ENCODE measurements at places on chromosomes 12 and 14.

- no peak for DNase-seq
Observed at GRCh38 chr12:6618483-6619225, 11.5 kb upstream of the CHD4 start.

- no peak for DNase-seq
Observed at GRCh38 chr14:70595443-70596185, 4.8 kb downstream of the MED6 start.

- DNase-seq = no peak
Observed at GRCh38 chr14:104903990-104904389, 20.7 kb upstream of the PLD4 start.

- DNase-seq = peak; percentile 38
Observed at GRCh38 chr12:32419520-32419960, 20.2 kb downstream of the FGD4 start.

- no peak for DNase-seq
Observed at GRCh38 chr14:100132903-100133510, 26.4 kb downstream of the DEGS2 start.

DNA sequence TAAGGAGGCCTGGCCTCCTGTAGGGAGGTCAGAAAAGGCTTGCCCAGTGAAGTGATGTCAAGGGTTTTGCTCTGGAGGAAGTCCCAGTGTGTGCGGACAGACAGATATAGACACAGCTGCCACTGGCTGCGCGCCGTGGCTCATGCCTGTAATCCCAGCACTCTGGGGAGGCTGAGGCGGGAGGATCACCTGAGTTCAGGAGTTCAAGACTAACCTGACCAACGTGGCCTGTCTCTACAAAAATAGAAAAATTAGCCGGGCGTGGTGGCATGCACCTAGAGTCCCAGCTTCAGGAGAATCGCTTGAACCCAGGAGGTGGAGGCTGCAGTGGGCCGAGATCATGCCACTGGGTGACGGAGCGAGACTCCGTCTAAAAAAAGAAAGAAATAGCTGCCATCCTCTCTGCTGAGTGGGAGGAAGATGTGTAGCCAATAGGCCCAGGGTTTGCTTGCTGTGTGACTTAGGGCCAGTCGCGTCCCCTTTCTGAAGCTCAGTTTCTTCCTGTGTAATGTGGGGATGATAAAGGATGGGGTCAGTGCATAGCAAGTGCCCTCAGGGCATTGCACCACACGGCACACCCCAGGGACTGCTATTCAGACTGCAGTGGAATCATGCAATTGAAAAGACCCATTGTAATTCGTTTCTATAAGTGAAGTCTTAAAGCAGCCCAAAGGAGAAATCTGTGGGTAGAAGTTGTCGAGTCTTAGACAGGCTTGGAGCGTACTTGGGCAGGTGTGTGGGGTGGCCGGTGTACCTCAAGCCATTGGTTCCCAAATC lies 18.7 kb upstream of the MLEC start:
- no peak for DNase-seq

- no peak for DNase-seq
Observed at GRCh38 chr14:42860371-42860770, 1253.7 kb downstream of the LRFN5 start.

- DNase-seq = peak; percentile 38
Observed at GRCh38 chr12:95859344-95859816, 628 bp downstream of the SNRPF start.

DNA sequence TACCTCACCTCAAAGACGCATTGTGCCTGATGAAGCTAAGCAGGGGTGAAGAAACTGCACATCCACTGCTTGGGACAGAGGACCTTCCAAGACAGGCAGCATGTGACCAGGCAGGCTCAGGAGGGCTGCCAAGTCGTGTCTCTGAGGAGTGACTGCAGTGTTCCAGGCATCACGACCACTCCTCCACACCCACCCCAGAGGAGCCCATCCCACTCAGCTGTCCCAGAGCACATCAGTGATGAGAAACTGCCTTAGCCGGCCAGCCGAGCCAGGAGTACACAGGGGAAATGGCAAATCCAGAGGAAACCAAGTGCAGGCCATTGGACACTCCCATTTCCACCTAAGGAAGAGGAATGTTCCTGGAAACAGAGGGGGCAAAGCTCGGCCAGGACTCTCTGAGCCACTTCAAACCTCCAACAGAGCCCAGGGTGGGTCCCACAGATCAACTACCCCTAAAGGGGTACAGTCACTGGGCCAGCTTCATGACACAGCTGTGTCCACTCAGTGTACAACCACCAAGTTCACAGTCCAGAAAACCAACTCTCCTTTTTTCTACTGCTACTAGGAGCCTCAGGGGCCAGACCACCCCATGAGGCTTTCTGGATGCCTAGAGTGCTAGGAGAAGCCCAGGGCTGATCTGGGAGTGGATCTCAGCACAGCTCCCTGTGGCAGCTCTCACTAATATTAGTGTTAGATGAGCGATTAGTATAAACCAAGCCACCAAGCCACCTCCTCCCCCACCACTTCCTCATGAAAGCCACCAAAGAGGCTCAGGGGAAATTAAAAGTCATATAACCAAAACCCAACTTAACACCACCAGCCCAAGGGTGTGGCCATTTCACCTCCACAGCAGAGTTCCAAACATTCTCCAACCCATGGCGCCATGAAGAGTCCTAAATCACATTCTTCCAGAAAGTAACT lies 15.4 kb downstream of the PXN start:
- no peak for DNase-seq

- peak; percentile 44 for DNase-seq
Observed at GRCh38 chr14:68364792-68365192, 428.1 kb downstream of the ZFP36L1 start.

DNA sequence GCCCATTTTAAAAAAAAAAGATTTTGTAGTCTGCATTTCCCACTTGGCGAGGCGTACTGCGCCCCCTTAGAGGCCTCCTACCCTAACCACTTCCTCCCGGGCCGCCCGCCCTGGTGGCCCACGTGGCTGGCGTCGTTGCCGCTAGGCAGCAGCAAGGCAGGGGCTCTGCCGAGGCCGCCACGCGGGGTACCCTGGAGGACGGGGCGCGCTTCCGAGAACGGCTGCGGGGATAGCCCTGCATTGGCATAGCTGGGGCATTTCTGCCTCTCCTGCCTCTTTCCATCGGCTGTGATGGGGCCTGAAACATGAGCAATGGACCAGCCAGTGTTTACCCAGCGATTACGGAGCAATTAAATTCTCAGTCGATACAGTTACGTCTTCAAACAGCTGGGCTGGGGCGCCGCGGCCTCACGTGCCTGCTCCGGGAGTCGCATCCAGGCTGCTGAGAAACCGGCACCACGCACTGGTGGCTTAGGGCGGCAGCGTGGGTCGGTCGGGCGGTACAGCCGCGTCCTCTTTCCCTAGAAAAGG lies 38.0 kb downstream of the IQSEC3 start:
- no peak for DNase-seq

- no peak for DNase-seq
Observed at GRCh38 chr14:102503641-102504327, 5.8 kb downstream of the ANKRD9 start.

DNA sequence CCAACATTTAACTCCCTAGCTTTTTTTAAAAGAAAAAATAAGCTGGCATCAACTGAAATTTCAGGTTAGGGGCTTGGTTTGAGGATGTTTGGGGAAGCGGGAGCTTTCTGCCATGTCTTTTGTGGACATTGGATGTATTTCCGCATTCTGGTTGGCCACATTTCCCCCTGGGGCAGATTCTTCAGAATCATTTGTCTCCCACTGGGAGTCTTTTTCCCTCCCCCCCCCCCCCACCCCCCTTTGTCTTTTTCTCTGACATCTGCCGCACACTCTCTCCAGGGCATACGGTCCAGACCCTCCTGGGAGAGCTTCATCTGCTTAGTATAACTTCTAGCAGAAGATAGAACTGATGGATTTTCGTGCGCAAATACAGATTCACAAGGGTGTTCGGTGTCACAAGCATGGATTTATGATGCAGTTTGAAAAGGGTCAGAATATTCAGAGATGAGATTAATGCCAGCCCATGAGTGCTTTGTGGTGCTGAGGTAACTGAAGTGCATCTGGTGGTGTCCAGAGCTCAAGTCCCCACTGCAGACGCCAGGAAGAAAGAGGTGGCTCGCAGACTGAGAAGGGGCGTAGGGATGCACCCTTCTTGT lies 40.2 kb downstream of the ETV6 start:
- no peak for DNase-seq

GRCh38 chr12:1926251-1926657 lies 7.8 kb upstream of the CACNA2D4 start:
- DNase-seq = no peak

- DNase-seq = no peak
Observed at GRCh38 chr14:86654558-86655184, 1124.7 kb downstream of the FLRT2 start.

GRCh38 chr12:48198672-48198971 lies 4.5 kb downstream of the OR10AD1 start:
- no peak for DNase-seq

DNA sequence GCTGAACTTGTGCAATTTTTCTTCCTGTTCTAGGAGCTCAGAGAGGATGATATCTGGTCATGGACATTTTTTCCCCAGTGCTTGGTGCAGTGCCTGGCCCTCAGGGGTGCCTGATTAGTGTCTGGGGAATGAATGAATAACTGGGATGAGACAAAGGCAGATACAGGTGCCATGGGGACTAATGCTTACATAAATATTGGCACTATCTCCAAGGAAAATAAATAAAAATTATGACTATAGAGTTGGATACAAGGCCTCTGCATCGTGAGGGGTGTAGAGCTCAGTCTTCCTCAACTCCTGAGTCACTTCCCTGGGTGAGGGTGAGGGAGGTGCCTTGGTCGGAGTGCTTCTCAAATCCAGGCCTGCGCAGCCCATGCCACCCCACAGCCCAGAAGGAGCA lies 188.6 kb downstream of the KCNA5 start:
- DNase-seq = no peak

GRCh38 chr14:63296060-63296563 lies 22.6 kb downstream of the GPHB5 start:
- DNase-seq = no peak

- peak; percentile 26 for DNase-seq
Observed at GRCh38 chr12:107379852-107380567, 286.7 kb upstream of the CRY1 start.

DNA sequence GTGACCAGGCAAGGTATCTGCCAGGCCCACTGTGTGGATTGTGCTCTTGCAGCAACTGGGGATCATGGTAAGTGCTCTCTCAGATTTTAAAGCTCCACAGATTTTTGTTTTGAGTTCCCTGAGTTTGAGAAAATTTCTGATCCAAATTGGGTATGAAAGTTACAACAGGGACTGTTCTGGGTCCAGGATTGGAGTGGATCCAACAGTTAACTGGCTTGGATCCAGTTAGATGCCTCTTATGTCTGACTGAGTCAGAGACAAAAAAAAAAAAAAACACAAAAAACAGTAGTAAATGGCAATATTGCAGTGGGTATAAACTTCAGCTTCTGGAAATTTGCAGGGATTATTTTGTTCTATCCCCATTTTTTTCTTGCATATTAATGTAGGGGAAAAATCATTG lies 598.8 kb downstream of the C12orf50 start:
- no peak for DNase-seq

- DNase-seq = peak; percentile 41
Observed at GRCh38 chr14:42944284-42944683, 1337.6 kb downstream of the LRFN5 start.

GRCh38 chr14:64954491-64955240 lies 12.1 kb upstream of the GPX2 start:
- no peak for DNase-seq

Measured in astrocyte (in vitro differentiated cells and primary cell).